Sigmoid colon (tissue), 7 donors: ENCODE measurements at places on chromosomes 2 and 18. TPM values are rescaled to one million over a fixed set of nuclear protein-coding genes. Genes with fewer than 3 reads are reported as not detected.

- no peaks in the 10 kb centered on the region for H3K27me3 ChIP-seq
- no peak overlapping the region for H3K27ac ChIP-seq
- DNase-seq = no peak
These were observed 19.3 kb upstream of the CSRNP3 start for GRCh38 chr2:165450156-165450555.

DNA sequence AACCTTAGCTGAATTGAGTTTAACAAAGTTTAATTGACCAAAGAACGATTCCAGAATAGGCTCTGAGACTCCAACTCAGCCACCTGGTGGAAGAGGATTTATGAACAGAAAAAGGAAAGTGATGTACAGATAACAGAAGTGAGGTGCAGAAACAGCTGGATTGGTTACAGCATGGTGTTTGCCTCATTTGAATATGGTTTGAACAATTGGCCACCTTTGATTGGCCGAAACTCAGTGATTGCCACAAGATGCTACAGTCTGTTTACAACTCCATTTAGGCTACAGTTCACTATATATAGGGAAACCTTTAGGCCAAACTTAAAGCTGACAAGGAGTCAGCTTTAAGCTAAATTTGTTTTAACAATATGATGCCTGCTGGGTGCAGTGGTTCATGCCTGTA, 28.1 kb upstream of the SLC35G4 start:
- no peaks in the 10 kb centered on the region for H3K36me3 ChIP-seq
- no peaks in the 10 kb centered on the region for H3K27me3 ChIP-seq
- H3K4me1 ChIP-seq = no peaks in the 10 kb centered on the region
- no peak overlapping the region for H3K4me3 ChIP-seq
- H3K27ac ChIP-seq = no peak overlapping the region
- DNase-seq = no peak

DNA sequence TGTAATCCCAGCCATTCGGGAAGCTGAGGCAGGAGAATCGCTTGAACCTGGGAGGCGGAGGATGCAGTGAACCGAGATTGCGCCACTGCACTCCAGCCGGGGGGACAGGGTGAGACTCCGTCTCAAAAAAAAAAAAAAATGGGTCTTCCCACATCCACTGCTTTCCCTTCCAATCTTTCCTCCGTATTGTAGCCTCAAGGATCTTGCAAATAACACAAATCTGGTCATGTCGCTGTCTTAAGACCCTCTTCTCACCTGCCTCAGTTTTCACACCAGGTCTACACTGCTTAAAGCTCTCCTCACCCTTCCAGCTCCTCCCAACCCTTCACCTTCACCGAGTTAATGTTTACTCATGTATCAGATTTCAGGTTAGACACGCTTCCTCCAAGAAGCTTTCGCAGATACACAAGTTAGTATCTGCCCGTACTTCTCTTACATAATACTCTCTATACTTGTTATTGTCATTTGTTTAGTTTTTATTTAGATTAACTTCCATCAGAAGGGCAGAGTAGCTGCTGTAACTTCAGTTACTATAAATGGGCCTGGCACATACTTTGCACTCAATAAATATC, 1.5 kb downstream of the IER3IP1 start:
- peaks cover 4% of the 10 kb centered on the region for H3K36me3 ChIP-seq
- H3K4me3 ChIP-seq = peak overlapping the region; percentile 88
- H3K27ac ChIP-seq = no peak overlapping the region
- H3K27me3 ChIP-seq = no peaks in the 10 kb centered on the region
- H3K4me1 ChIP-seq = no peaks in the 10 kb centered on the region
- DNase-seq = no peak

DNA sequence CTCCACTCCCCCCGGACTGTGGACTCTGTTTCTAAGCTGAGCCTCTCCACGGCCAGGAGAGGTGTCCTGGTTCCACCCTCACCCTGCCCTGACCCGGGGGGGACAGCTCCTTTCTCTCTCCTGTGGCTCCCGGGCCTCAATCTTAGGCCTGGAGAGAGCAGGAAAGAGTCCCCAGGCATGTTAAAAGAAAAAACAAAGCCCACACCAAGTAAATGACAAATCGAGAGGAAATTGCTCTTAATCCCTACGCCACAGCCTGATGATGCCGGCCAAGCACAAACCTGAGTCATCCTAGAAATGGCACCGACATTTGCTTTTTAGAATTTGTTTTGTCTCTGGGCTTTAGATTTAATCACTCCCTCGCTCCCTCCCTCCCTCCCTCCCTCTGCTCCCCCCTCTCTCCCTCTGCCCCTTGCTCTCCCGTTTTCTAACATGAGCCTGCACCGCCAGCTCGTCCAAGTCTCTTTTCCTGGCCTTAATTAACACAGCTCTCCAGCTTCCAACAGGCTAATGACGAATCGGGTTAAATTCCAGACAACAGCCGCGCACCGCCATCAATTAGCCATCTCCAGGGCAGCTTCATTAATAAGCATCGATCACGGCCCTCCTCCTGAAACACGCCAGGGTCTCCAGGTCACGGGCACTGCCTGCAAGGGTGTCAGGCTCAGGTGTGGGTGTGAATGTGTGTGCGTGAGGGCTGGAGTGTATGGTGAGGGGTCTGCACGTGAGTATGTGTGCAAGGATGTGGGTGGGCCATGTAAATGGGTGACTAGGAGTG, 230.8 kb downstream of the CELF4 start:
- no peaks in the 10 kb centered on the region for H3K36me3 ChIP-seq
- no peak overlapping the region for H3K4me3 ChIP-seq
- no peaks in the 10 kb centered on the region for H3K4me1 ChIP-seq
- H3K27ac ChIP-seq = no peak overlapping the region

DNA sequence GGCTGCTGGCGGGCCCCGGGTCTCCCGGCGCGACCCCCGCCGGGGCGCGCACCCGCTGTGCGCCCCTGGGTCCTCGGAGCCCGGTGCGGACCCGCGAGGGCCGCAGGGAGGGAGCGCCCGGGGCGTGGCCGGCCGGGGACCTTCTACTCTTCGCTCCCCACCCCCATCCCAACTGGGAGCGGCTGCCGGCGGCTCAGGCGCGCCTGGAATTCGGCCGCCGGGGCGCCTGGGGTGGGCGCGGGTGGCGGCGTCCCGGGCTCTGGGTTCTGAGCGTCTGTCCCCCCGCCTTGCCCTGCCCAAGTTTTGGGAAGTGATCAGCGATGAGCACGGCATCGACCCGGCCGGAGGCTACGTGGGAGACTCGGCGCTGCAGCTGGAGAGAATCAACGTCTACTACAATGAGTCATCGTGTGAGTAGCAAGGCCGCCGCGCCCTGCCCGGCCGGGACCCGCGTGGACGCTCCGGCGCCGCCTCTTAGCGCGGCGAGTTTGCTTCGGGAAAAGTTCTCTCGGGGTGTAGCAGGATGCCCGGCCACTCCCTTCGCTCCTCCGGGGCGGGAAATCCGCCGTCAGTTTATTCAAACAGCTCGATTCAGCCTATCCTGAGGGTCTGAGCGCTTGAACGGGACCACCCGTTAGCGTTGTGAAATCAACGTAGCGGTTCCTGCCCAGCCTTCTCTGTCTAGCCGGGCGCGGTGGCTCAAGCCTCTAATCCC, 502 bp downstream of the TUBB6 start:
- H3K4me3 ChIP-seq = peak overlapping the region; percentile 62
- H3K36me3 ChIP-seq = peaks cover 14% of the 10 kb centered on the region
- no peaks in the 10 kb centered on the region for H3K27me3 ChIP-seq
- peak overlapping the region; percentile 99 for H3K27ac ChIP-seq
- peaks cover 56% of the 10 kb centered on the region for H3K4me1 ChIP-seq
- peak; percentile 95 for DNase-seq

Gene REG3A
- not detected for total RNA-seq

Gene GPBAR1
- 7.1 TPM for total RNA-seq
